H4 (cell line): ENCODE measurements at places on chromosomes 4 and X.
A peak's percentile ranks its signal among the peaks of the same experiment; 100 is the strongest.

GRCh38 chr4:37685823-37686372 is 278 bp downstream of the RELL1 start:
- no peak for DNase-seq

- no peak for DNase-seq
Measured at GRCh38 chrX:139287155-139287924, 243.2 kb upstream of the F9 start.

DNA sequence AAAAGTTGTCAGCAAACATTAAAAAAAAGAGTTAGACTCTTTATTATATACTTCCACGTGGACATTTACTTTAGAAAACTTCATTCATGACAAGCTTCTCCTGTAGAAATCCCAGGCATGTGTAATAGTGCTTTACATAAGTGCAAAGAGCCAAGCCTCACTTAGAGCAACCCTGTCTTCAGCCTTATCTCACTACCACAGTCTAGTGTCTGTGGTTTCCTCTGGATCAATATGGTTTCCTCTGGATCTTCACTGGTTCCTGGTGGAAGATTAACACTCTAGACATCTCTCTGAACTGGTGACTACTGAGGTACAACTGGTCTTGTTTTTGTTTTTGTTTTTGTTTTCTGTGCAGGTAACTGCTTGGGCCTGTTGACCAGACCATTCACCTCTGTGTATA is 18.4 kb upstream of the ARMCX5 start:
- no peak for DNase-seq

DNA sequence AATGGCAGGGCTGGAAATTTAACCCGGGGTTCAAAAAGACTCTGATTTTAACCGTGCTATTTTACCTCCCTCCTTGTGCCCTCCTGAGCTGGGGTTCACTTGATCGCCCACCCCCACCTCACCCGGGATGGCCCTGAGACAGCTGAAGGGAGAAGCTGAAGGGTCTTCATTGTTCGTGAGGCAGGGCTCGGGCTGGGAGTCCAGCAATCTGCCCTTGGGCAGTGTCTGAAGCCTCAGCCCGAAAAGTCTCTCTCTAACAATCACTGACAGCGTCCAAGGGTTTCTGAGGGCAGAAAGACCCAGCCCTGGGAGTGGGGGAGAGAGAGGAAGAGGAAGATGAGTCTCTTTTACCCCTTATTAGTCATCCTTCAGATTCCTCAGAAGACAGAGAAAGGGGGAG is 39.4 kb upstream of the PHOX2B start:
- DNase-seq, result no peak

DNA sequence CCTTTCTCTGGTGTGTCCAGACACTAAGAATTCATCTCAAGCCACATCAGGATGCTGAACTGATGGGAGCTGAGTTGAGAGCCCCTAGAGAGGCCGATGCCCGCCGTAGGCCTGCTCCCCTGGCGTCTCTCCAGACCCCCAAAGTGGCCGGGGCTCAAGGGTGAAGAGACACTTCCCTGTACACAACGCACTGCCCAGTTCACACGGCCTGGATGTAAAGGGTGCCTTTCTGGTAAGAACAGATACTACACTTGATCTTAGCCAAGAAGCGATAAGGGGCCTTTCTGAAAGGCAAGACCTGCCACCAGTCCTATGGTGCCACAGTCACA is 5.1 kb upstream of the TREX2 start:
- no peak for DNase-seq

DNA sequence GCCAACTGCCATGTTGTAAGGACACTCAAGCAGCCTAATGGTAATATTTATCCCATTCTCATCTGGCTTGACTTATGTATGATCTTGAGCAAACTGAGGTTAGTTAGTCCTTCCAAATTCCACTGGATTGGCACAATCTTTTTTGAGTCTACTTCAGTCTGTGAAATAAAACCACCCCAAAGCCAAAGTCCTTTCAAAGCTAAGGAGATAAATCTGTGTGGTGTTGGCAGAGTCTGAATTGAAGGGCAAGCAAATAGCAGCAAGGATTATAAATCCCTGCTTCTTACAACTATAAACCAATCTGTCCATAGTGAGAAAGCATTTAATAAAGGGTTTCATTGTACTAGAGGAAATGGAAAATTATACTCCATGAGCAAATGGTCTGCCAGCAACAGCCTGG is 233.9 kb upstream of the GLRA2 start:
- DNase-seq, result no peak

- DNase-seq, result no peak
Measured at GRCh38 chrX:77786365-77786680, 307 bp upstream of the ATRX start.

DNA sequence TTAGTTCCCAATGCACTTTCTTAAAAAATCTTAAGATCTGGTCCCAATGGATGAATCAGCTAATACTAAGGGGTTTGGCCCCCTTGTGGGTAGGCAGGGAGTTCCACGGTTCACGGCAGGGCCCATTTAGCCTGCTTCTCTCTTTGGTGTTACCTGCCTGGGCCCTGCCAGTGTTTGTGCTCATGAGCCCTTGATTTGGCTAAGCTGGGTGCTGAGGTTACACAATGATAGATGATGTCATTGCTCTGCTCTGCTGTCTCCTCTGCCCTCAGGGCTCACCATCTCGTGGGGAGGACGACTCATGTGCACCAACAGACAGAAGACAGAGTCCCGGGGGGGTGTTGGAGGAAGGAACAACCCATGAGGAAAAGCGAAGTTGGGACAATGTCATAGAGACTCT is 24.4 kb downstream of the RTL5 start:
- no peak for DNase-seq

DNA sequence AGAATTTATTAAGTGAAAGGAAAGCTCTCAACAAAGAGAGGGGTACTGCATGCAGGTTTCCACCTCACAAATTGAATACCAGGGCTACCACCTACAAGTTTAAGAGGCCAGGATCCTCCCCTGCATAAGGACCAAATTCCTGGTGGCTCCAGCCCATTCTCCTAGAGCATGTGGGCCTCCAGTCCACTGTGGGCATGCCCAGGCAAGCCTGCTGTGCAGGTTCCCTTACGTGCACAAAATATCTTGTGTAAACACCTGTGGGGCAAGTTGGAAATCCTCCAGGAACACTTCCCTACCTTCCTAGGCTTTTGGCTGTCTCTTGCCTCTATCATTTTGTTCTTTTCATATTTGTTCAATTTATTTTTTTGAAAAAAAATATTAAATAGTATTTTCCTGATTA is 724.3 kb downstream of the ARAP2 start:
- no peak for DNase-seq

DNA sequence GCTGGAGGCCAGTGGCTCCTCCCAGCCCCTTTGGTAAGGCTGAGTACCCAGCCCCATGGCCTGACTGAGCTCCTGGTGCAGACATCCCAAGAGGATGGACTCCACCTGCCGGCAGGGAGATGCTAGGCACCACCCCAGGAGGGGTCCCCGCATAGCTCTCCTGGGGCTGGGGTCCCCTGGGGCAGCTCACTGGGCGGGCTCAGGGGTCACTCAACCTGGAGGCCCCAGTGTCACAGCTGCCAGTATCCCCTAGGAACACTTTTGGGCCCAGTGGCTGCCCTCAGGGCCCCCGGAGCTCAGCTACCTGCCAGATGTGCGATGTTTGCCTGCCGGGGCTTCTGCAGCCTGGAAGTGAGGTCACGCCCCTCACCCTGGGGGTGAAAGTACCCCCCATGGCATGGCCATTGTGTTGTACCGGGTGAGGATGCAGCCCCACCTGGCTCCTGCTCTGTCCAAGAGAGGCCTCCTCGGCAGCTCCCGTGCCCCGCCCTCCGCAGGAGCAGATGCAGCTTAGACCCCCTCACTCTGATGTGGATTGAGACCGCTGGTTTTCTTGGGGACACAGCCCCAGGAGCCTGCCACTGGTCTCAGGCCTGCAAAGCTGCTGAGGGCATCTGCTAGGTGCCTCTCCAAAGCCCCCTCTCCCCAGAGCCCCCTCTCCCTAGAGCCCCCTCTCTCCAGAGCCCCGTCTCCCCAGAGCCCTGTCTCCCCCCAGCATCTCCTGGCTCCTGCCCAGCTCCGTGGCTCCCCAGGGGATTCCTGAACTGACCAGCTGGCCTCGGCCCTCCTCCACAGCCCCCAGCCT is 6.7 kb upstream of the HGFAC start:
- DNase-seq, result no peak

DNA sequence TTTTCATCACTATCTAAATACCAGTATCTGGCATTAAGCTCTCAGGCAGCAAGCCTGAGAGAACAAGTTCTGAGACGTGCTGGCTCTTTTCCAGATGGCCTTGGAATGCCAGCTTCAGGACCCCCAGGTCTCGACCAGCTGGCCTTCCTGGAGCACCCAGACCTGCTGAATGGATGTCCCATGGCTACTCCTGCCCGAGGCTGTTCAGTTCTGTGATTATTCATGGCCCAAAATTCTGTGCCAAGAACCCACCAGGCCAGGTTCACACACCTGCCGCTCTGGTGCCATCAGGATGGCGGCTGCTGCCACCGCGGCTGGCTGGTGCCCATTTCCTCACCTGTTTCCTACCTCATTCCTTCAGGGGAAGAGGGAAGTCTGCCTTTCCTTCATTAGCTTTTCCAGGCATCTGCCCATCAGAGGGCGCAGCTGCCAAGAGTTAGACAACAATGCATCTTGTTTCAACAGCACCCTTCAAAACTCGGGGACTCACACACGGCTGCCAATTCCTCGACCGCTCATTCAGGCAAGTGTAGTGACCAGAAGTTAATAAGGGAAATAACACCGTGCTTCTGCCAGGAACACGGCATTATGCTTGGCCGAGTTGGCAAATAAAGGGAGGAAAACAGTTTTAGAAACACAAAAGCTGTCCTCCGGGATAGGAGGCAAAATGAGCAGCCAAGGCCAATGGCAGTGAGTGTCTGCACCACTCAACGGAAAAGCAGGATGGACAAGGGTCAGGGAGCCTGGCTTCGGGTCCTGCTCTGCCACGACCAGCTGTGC is 173.8 kb downstream of the NSUN7 start:
- DNase-seq, result no peak

DNA sequence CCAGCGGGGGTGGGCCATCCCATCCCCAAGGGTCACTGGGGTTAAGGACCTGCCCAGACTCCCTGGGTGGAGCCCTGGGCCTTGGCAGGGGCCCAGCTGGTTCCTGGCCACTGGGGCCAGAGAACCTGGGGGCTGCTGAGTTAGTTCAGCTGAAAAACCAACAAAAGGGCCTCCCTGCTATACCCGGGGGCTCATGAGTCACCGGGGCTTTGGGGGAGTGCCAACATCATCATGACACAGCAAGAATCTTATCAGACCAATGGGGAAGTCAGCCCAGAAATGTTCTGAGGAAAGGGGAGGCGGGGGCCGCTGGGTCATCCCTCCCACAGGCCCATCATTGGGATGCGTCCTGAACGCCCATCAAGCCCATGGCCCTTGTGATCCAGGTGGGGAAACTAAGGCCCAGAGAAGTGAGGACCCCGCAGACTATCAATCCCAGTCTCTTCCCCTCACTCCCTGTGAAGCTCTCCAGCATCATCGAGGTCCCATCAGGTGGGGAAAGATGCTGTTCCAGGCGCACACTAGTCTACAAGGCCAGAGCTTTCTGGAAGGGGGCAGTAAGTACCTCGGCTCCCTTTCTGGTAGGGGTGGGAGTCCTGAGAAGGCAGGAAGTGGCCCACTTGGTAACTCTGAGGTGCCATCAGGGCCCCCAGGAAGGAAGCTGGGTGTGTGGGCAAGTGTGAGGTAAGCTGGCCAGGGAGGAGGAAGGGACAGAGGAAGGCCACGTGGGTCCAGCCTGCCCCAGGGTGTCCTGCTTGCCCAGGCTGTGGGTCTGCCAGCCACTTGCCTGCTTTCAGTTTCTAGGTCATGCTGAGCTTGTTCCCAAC is 4.5 kb downstream of the G6PD start:
- peak; percentile 90 for DNase-seq

DNA sequence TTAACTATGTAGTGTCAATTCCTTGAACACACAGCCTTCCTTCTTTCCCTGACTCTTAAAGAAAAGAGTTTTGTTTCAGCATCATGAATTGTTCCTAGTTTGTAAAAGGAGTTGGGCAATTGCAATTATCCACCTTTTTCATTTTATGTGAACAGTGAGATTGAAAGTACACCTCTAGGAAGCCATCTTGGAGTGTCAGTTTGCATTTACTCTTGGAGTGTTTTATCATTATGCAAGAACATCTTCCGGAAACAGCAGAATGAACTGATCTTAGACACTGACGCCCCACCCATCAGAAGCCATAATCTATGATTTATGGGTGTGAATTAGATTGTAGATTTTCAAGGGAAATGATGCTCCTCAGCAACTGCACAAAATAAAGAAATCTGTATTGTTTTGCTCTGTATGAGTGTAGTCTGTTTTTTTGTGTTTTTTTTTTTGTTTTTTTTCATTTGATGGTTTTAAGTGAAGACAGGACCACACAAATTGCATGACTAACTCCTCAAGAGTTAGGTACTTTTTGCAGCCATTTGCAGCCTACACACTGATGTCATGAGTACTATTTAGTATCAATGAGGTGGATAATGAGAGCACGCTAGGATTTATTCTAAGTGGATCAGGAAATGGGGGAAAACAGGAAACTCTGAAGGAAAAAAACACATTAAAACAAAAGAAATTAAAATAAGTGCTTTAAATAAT is 19.5 kb upstream of the FGF2 start:
- no peak for DNase-seq

GRCh38 chr4:150588316-150588715 is 6.4 kb downstream of the MAB21L2 start:
- no peak for DNase-seq

- DNase-seq, result no peak
Measured at GRCh38 chr4:137333031-137333430, 199.3 kb downstream of the PCDH18 start.

DNA sequence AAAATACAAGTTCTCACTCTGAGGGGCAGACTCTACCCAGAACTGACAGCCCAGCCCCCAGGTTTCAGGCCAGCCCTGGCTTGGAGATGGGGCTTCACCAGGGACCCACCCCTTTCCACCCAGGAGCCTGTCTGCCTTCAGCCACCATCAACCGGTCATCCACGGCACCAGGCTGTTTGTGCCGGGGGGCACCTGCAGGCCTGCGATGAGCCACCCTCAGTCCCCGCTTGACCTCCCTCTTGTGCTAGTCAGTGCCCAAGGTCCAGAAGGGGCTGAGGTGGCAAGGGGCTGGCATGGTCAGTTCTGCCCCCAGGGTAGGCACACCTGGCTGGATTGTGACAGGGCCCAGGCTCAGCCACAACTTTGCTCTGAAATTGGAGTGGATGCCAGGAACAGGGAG is 82.1 kb downstream of the ADRA2C start:
- no peak for DNase-seq

DNA sequence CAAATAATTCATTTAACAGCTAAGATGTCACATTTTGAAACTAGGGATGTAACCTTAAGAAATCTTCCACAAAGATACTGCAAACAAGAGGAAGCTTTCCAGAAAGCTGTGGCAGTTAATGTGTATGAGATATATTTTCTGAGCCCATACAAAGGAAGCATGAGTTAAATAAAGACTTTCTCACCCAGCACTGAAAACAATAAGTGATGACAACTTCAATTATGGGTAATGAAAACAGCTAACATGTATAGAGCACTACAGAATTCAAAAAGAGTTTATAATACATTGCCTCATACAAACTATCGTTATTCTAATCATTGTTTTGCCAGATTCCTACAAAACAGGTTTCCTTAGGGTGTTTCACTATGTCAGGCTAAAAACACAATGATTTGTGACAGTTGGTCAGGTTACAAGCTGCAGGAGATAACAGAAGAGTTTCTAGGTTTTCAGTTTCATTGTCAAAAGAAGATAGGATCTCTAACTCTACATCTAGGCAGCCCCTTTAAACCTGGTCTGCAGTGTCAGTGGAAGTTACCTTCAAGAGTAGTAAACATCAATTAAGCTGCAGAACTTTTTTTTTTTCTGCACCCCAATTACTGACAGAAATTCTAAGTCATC is 618.1 kb upstream of the ADGRL3 start:
- no peak for DNase-seq
